ENCODE measurements at places on chromosomes 3 and 15.

GRCh38 chr15:75947092-75947491 is 43.4 kb downstream of the FBXO22 start:
- no peak for DNase-seq

- DNase-seq = no peak
Observed at GRCh38 chr3:193824365-193824764, 231.4 kb downstream of the OPA1 start.

GRCh38 chr3:29092348-29092747 is 188.5 kb upstream of the RBMS3 start:
- no peak for DNase-seq

DNA sequence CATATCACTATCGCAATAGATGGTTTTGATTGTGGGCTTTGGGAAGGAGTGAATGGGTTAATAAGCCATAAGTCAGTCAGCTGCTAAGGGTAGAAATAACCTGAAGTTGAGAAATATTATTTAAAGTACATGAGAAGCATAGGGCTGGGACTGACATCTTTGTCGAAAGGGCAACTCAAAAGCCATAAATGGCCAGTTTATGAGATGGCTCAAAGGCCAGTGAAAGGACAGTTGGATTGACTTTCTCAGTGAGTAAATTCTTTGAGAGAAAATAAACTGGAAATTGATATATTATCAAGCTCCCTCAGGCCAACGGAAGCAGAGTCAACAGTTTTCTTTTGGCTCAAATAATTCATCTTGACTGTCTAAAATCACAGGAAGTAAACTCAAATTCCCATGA is 419.8 kb downstream of the NSUN3 start:
- DNase-seq = no peak

DNA sequence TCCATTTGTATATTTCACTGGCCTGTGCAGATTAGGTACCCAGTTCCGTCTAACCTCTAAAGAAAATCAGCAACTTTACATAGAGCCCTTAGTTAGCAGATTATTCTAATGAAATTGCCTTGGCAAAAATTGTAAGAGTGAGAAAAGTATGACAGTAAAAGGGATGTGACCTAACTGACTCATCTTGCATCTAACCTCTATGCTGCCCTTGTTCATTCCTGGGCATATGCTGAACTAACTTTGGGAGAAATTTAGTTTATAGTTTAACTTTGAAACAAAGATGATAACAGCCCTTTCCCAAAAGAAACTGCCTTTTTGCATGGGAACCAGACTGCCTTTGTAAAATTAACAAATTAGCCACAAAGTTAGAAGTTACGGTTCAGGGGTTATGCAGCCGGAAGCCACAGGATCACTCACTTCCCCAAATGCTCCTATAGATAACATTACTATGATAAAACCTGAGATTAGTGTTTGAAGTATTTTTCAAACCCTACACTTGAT is 839.8 kb upstream of the ALCAM start:
- no peak for DNase-seq

GRCh38 chr3:152595975-152596821 is 238.7 kb upstream of the P2RY1 start:
- DNase-seq = no peak

DNA sequence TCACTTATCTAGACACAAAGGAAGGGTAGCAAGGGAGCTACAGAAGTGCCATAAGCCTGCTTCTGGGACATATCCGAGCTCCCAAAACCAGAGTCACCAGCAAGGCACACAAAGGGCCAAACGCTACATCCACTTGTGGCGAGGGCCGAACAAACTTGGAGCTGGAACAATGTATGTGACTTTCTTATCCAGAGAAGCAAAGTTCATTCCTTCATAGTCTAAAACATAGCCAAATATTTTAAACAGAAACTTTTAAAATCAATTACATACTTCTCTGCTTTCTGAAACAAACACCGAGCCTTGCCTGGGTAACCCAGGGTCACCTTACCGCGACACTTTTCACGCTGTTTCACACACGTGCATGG is 15.9 kb downstream of the ZXDC start:
- DNase-seq = no peak

DNA sequence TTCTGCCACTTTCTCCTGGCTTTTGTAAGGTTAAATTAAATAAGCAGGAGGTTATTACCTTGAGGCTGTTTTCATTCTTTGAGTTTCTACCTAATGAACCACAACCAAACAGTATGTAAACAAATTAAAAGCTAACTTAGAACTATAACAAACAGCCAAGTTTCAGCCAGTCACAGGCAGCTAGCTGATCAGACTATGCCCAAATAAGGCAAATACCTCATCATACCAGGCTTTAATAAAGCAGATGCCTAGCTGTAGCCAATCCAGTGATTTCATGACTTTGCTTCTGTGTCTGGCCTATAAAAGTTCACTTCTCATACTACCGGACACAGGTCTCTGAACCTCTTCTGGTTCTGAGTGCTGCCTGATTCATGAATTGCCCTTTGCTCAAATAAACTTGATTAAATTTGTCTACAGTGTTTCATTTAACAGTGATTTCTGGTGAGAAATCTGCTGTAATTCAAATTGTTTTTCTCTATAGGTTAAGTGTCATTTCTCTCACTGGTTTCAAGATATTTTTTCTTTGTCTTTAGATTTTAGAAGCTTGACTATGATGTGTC is 24.2 kb downstream of the SH3GL3 start:
- DNase-seq = no peak

- no peak for DNase-seq
Observed at GRCh38 chr3:78846718-78847117, 921.1 kb downstream of the ROBO1 start.

All from CD4-positive, alpha-beta T cell treated with Interleukin-6 for 4 hours (primary cell).